ENCODE measurements at places on chromosomes 7 and 10.

- DNase-seq: no peak
These were observed 70.6 kb downstream of the KMT2E start for GRCh38 chr7:105084581-105084980.

DNA sequence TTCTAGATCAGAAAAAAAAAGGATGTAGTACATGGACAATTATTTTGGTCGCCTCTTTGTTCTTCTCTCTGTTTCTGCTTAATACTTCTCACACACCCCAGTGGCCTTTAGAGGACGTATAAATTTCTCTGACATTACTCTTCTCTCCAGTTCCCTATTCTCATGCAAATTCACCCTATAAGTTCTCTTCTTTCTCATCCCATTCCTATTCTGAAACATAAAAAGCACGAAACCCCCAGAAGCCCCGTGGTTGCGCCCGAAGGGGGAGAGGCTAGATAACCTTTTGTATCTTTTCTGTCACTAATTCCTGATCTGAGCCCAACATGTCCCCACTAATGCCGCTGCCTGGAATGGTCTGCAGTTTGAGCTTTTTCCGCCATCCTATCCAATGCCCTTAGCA, 136.9 kb downstream of the SKIDA1 start:
- no peak for DNase-seq

GRCh38 chr7:45098983-45099839, 10.4 kb upstream of the NACAD start:
- no peak for DNase-seq

DNA sequence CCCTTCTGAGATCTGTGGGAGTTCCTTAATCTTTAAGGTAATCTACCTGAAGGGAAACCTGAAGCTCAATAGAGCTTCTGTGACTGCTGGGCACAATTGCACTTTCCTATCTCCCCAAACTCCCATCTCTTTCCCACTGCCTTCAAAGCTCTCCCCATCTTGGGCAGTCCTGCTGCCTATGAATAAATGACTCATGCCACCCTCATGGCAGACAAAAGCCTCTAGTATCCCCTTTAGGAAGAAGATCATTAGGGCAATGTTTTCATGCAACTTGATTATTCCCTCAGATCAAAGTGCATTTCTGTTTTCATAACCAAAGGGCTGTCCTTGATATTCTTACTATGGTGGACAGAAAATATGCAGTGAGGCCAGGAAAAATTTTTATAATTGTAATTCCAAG, 704.9 kb upstream of the LRRN3 start:
- no peak for DNase-seq

- DNase-seq: no peak
These were observed 23.1 kb downstream of the PDE1C start for GRCh38 chr7:32047075-32047474.
